Osteoblast (primary cell): ENCODE measurements at places on chromosomes 2 and 18.

DNA sequence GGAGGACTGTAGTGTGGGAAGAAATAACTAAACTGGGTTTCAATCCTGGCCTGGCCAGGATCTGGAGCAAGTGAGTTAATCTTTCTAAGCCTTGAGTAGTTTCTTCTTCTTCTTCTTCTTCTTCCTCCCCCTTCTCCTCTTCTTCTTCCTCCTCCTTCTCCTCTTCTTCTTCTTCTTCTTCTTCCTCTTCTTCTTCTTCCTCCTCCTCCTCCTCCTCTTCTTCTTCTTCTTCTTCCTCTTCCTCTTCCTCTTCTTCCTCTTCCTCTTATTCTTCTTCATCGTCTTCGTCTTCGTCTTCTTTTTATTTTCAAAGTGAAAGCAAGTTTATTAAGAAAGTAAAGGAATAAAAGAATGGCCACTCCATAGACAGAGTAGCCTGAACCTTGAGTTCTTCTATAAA lies 6.5 kb upstream of the IL1RN start:
- peaks cover 26% of the 10 kb centered on the region for H3K27me3 ChIP-seq
- no peak overlapping the region for H3K27ac ChIP-seq
- H3K4me3 ChIP-seq, result no peak overlapping the region
- no peak for DNase-seq
- peaks cover 6% of the 10 kb centered on the region for H3K4me1 ChIP-seq
- no peaks in the 10 kb centered on the region for H3K36me3 ChIP-seq

GRCh38 chr2:197472166-197472565 lies 18.8 kb downstream of the COQ10B start:
- no peak overlapping the region for H3K4me3 ChIP-seq
- DNase-seq, result no peak
- peaks cover 79% of the 10 kb centered on the region for H3K36me3 ChIP-seq
- H3K27me3 ChIP-seq, result no peaks in the 10 kb centered on the region
- H3K4me1 ChIP-seq, result no peaks in the 10 kb centered on the region

- DNase-seq, result no peak
- H3K27ac ChIP-seq, result peak overlapping the region; percentile 21
- H3K4me3 ChIP-seq, result no peak overlapping the region
These were observed 24.0 kb downstream of the RTN4 start for GRCh38 chr2:55026202-55026601.

- peak overlapping the region; percentile 72 for H3K27ac ChIP-seq
- H3K4me1 ChIP-seq, result peaks cover 40% of the 10 kb centered on the region
- no peaks in the 10 kb centered on the region for H3K27me3 ChIP-seq
- H3K4me3 ChIP-seq, result no peak overlapping the region
- peak; percentile 27 for DNase-seq
These were observed 56.0 kb downstream of the SERPINB7 start for GRCh38 chr18:63831080-63831788.

- no peaks in the 10 kb centered on the region for H3K4me1 ChIP-seq
- no peak for DNase-seq
- H3K36me3 ChIP-seq, result peaks cover 46% of the 10 kb centered on the region
These were observed 21.3 kb downstream of the NOL10 start for GRCh38 chr2:10668402-10669012.
